ENCODE measurements at places on chromosomes 6 and 20.

DNA sequence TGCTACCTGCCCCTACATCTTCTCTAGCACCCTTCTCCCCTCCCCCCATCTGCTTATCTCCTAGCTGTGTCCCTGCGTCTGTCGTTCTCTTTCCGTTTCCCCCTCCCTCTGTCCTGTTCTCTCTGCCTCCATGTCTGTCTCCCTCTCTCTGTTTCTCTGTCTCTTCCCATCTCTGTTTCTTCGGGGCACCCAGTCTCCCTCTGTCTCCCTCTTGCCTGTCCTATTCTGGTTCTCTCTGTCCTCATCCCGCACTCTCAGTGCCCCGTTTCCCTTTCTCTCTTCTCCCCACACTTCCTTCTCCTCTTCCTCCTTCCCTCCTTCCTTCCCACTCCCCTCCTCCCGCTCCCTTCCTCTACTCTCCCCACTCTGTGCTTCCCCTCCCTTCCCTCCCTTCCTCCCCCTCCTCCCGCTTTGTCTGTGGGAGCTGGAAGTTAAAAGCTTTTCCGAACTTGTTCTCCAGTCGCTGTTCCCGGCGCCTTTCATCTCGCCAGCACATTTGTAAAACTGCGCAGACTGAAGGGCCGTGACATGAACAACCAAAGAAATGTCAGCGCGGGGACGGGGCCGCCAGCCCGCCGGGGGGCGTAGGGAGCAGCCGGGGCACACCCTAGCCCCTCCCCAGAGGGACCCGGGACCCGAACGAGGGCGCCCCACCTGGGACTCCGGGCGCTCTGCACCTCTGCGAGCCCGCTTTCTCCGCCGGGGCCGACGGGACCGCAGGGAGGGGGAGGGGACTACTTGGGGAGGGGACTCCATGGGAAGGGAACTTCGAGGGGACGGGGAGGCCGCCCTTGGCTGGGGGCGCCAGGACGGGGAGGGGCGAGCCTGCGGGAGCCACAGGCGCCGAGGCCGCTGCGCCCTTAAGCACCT, 4.0 kb upstream of the CDH22 start:
- no peak for DNase-seq

DNA sequence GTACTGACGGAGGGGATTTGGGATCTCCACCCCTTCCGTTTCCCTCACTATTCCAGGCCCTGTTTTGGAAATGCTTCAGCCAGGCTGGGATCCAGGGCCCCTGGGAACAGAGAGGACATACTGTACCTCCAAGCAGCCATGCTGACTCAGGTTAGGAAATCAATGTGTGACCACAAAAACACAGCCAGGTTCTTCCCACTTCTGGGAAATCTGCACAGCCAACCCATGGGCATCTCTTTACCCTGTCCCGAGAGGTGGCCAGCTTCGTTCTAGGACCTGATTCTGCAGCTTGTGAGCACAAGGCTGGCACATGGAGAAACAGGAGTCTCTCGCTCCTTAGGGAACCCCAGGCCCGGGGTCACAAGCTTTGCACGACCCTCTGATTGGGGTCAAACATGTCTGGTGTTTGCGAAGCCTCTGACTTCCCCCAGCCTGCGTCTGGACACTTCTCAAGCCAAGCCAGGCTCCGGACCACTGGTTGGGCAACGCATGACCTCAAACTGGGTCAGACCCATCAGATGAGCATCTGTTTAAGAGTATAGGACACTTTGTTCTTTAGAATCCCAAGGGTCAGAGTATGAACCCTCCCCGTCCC, 8.3 kb upstream of the TTPAL start:
- DNase-seq, result no peak

DNA sequence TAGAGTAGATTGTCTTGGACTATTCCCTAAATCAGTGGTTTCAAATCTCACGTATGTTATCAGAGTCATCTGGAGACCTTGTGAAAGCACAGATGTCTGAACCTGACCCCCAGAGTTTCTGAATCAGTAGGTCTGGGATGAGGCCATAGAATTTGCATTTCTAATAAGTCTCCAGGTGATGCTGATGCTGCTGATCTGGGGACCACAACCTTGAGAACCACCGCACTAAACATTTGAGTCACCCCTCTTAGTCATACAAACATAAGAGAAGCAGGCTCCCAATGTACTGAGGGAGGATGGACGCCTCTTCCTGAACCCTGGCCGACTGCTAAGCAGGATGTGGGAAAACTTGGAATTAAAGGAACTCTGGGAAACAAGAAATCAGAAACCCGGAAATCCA, 187.8 kb upstream of the PRDM1 start:
- DNase-seq, result peak; percentile 86

GRCh38 chr20:60381643-60382400, 423.6 kb downstream of the CDH26 start:
- peak; percentile 24 for DNase-seq

DNA sequence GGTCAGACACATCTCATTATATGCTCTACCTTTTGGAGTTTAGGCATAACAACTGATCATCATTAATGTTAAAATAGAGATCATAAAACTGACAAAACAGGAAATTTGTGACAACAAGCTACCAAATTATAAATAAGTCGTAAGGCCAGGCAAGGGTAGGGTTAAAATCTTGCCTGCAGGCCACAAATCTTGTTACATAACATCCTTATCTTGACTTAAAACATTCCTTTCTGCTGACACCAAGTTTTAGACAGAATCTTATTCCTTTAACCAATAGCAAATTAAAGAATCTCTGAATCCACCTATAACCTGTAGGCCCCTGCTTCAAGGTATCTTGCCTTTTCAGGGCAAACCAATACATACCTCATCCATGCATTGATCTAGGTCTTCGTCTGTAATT, 32.5 kb upstream of the NKAIN2 start:
- DNase-seq, result no peak

GRCh38 chr6:156345700-156346099, 431.5 kb upstream of the ARID1B start:
- DNase-seq, result no peak

DNA sequence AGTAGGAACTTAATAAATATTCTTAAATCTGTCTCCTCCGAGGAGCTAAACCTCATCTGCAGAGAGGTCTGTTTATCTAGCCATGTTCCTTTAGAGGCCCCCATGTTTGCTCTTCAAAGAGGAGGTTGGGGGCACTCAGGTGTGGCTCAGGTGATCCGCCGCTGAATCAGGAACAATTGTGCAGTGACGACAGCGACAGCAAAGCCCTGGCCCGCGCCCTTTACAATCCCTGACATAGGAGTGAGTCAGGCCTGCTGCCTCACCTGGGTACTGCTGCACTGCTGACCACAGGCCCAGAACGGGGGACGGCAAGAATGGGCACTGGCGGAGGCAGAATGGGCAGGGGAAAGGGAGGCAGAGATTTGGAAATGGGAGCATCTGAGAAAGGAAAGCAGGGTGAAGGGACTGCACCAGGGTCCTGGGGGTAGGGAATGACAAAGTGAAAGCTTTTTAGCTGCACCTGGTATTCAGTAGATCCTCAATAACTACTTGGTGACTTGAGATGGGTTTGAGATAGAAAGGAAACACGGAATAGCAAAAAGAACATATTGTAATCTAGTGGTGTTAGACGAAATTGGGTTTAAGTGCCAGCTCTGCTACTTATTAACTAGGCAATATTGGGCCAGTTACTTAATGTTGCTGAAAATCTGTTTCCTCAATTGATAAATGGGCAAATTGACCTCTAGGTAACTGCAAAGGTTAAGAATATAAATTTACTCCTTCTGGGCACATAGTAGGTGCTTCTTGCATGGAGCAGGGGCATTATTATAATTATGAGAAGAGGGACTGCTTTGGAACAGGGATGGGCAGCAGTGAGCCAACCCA, 5.4 kb upstream of the IER3 start:
- DNase-seq, result no peak

- no peak for DNase-seq
Measured at GRCh38 chr20:43949741-43950618, 35.3 kb downstream of the TOX2 start.

DNA sequence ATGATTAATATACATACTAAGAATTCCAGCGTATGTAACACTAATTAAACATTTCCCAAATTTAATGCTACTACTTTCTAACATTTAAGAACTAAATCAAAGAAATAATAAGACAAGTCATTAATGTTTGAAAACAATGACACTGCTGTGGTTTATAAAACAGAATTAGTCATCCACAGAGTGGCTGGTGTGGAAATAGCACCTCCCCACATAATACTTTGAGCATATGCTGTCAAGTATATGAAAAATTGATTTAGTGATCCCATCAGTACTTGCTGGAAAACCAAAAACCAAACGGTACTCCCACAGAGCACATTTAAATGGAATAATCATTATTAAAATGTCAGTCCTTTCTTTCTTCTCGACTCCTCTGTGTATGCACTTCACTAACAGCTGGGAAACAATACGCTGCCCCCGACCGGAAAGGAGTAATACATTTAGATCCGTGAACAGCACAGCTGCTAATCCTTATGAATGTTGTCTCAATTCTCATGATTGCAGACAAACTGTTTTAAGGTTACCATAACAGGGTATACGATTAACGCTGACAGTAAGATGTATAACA, 78.4 kb downstream of the PREP start:
- DNase-seq, result no peak

- no peak for DNase-seq
Measured at GRCh38 chr6:134021396-134022122, 30.9 kb downstream of the SLC2A12 start.

DNA sequence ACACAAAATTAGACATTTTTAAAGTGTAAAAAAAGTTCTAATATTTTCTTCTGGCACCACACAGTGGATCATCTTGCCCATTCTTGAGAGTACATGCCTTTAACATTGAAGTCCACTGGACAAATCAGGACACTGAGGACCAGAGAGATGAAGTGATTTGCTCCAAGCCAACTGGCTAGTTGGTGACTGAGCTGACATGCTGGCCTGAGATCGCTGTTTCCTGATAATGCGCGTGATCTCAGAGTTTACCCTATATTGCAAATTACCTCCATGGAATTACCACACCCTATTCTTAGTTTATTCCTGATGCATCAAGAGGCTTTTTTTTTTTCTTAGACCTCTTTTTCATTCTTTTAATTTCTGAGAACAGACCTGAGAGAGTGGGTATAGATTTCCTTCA, 432.8 kb downstream of the CD83 start:
- DNase-seq, result no peak

DNA sequence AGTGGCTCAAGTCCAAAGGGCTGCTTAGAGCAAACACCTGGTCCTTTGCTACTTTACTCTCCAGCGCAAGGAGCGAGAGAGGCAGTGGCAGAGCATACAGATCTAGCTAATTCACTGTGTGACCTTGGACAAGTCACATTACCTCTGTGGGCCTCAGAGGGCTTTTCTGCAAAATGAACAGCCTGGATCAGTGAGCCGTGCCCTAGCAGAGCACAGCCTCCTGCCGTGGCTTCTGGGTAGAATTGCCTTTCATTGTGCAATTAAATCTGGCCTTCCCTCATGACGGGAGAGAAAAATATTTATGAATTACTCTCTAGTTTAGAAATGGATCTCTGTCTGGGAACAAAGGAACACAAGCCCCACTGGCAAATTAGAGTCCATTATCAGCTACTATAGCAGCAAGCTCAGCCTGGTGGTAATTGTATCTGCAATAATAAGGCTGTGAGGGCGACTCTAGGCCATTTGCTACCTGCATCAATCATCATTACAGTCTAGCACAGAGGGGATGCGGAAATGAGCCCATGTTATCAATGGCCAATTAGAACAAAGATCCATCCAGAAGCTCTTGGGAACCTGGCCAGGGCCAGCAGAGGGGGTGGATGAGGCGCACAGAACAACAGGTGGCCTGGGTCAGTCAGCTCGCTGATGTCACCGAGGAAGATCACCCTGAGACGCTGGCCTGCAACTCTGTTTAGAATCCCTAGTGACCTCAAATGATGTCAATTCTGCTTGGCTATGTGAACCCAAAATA, 114.2 kb upstream of the LY86 start:
- DNase-seq, result no peak

DNA sequence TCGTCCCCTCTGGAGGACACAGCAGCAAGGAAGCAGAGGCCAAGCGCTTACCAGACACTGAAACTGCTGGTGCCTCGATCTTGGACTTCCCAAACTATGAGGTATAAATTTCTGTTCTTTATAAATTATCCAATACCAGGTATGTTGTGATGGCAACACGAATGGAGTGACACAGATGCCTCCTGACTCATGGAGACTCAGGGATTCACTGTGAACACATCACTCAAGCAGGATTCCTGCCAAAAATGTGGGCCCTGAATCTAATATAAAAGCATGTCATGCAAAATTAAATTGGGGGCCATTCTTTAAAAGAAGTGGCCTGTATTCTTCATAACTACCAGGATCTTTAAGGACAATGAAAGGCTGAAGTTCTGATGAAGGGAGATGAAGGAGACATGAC, 52.5 kb upstream of the SLC22A23 start:
- peak; percentile 44 for DNase-seq

- DNase-seq, result no peak
Measured at GRCh38 chr20:25280574-25281535, 33.0 kb downstream of the PYGB start.

GRCh38 chr20:8375898-8376297, 243.8 kb downstream of the PLCB1 start:
- peak; percentile 20 for DNase-seq

GRCh38 chr20:11267131-11267761, 593.4 kb upstream of the JAG1 start:
- peak; percentile 97 for DNase-seq

DNA sequence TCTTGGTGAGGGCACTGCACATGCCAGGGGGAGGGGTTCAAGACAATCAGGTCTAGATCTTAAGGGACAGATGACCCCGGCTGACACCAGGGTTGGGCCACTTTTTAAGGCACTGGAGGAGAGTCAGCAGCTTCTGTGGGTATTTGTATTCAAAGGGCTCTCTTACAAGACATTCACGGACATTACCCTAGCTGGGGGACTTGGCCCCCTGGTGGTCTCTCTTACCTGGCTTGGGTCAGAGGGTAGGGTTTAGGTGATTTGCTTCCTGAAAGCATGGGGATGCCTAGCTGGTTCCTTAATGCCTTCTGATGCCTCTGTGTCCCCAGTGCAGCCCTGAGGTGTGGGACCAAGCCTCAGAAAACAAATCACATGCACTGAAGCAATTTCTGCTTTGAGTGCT, 354.7 kb downstream of the CDC5L start:
- no peak for DNase-seq

All from EL (cell line).